ENCODE measurements at places on chromosomes 13 and 19. TPM values are rescaled to one million over a fixed set of nuclear protein-coding genes. Genes with fewer than 3 reads are reported as not detected.

Gene ZNF564
- 11.4 TPM for total RNA-seq

Gene IFNL1
- not detected for total RNA-seq

Gene SPRY2
- 11.3 TPM for total RNA-seq

Gene FSTL3
- total RNA-seq, result 43.2 TPM

Gene ZNF208
- 0.85 TPM for total RNA-seq

Gene ZNF497
- total RNA-seq, result 0.83 TPM

Gene ZNF723
- total RNA-seq, result not detected

Gene SLC25A42
- 4.4 TPM for total RNA-seq

Gene MISP
- 0.18 TPM for total RNA-seq

Gene GAMT
- 36.1 TPM for total RNA-seq

Gene PSG7
- under 0.01 TPM for total RNA-seq

Gene PRDX2
- 259 TPM for total RNA-seq

Gene LINGO3
- total RNA-seq, result under 0.01 TPM

Gene F10
- 10.7 TPM for total RNA-seq

Gene ZNF526
- total RNA-seq, result 8.4 TPM

Gene ZNF541
- 0.28 TPM for total RNA-seq

Gene RGS9BP
- total RNA-seq, result 0.28 TPM

Gene ACP5
- 1.3 TPM for total RNA-seq

Gene TUBA3C
- total RNA-seq, result not detected

Gene FAM216B
- total RNA-seq, result 0.09 TPM

Gene MATK
- total RNA-seq, result under 0.01 TPM

Gene C1QTNF9B
- 0.28 TPM for total RNA-seq

Gene PSG6
- not detected for total RNA-seq

Gene MCEMP1
- not detected for total RNA-seq

Gene OR10H1
- not detected for total RNA-seq

Gene NCR1
- total RNA-seq, result not detected

Gene DLEU7
- total RNA-seq, result under 0.01 TPM

Gene TEX26
- 0.14 TPM for total RNA-seq

Gene WIZ
- 4.5 TPM for total RNA-seq

Gene ZNF665
- 5.7 TPM for total RNA-seq

Gene TNFSF9
- 0.37 TPM for total RNA-seq

Gene REEP6
- 2.0 TPM for total RNA-seq

Gene COX6B2
- total RNA-seq, result under 0.01 TPM

Gene CCDC159
- 9.6 TPM for total RNA-seq

Gene CYP2A7
- total RNA-seq, result not detected

Gene RBM26
- total RNA-seq, result 13.5 TPM

Gene CPAMD8
- 0.43 TPM for total RNA-seq

Gene MAB21L1
- 0.43 TPM for total RNA-seq

Gene C19orf67
- total RNA-seq, result not detected

Gene TPTE2
- total RNA-seq, result not detected

Gene PRTN3
- not detected for total RNA-seq

Gene ZNF534
- not detected for total RNA-seq

Gene TTC9B
- total RNA-seq, result not detected

Gene PSG11
- total RNA-seq, result not detected

Gene DIRAS1
- 2.7 TPM for total RNA-seq

Gene C1QTNF9
- not detected for total RNA-seq

Gene ALOX5AP
- 0.74 TPM for total RNA-seq

Gene PAN3
- total RNA-seq, result 11.7 TPM

Gene MBD3L2
- not detected for total RNA-seq

Gene SEMA6B
- total RNA-seq, result 0.37 TPM

Gene S1PR4
- total RNA-seq, result not detected

Gene CDX2
- not detected for total RNA-seq

Gene CYP4F22
- total RNA-seq, result not detected

Gene EFNB2
- total RNA-seq, result 0.46 TPM
